K562 (cell line): ENCODE measurements at places on chromosomes 7 and 10.

GRCh38 chr7:117800406-117800805 lies 72.8 kb downstream of the CTTNBP2 start:
- no peaks in the 10 kb centered on the region for H3K36me3 ChIP-seq
- H3K27ac ChIP-seq = no peak overlapping the region
- DNase-seq = no peak
- H3K27me3 ChIP-seq = no peaks in the 10 kb centered on the region
- H3K4me3 ChIP-seq = no peak overlapping the region

- peak overlapping the region; percentile 69 for H3K4me3 ChIP-seq
- H3K27me3 ChIP-seq = no peaks in the 10 kb centered on the region
- peaks cover 19% of the 10 kb centered on the region for H3K4me1 ChIP-seq
- DNase-seq = no peak
- H3K36me3 ChIP-seq = peaks cover 5% of the 10 kb centered on the region; the same call in 1 of the 3 replicates
- no peak overlapping the region for H3K27ac ChIP-seq
Measured at GRCh38 chr7:50790381-50790780, 7.7 kb upstream of the GRB10 start.

GRCh38 chr10:68861253-68861652 lies 33.9 kb downstream of the STOX1 start:
- H3K4me3 ChIP-seq = no peak overlapping the region
- no peaks in the 10 kb centered on the region for H3K36me3 ChIP-seq
- H3K27me3 ChIP-seq = no peaks in the 10 kb centered on the region
- no peak overlapping the region for H3K27ac ChIP-seq

- H3K27me3 ChIP-seq = peaks cover 57% of the 10 kb centered on the region
- no peak overlapping the region for H3K4me3 ChIP-seq
- H3K36me3 ChIP-seq = no peaks in the 10 kb centered on the region
- H3K4me1 ChIP-seq = no peaks in the 10 kb centered on the region
- no peak overlapping the region for H3K27ac ChIP-seq
Measured at GRCh38 chr10:78831461-78831860, 237.3 kb upstream of the ZMIZ1 start.

DNA sequence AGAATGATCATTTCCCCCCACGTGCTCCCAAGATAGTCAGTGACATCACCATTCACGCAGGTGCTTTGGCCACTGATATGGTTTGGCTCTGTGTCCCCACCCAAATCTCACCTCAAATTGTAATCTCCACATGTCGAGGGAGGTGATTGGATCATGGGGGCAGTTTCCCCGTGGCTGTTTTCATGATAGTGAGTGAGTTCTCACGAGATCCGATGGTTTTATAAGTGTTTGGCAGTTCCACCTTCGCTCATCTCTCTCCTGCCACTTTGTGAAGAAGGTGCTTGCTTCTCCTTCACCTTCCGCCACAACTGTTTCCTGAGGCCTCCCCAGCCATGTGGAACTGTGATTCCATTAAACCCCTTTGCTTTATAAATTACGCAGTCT lies 205.4 kb upstream of the SH2B2 start:
- no peaks in the 10 kb centered on the region for H3K27me3 ChIP-seq
- no peak for DNase-seq
- no peak overlapping the region for H3K4me3 ChIP-seq
- peaks cover 35% of the 10 kb centered on the region; the same call in 2 of the 3 replicates for H3K4me1 ChIP-seq
- H3K27ac ChIP-seq = peak overlapping the region; percentile 96
